ENCODE measurements at places on chromosomes 2 and 18.

GRCh38 chr2:99861376-99861760 is 281.0 kb downstream of the AFF3 start:
- no peak for DNase-seq

DNA sequence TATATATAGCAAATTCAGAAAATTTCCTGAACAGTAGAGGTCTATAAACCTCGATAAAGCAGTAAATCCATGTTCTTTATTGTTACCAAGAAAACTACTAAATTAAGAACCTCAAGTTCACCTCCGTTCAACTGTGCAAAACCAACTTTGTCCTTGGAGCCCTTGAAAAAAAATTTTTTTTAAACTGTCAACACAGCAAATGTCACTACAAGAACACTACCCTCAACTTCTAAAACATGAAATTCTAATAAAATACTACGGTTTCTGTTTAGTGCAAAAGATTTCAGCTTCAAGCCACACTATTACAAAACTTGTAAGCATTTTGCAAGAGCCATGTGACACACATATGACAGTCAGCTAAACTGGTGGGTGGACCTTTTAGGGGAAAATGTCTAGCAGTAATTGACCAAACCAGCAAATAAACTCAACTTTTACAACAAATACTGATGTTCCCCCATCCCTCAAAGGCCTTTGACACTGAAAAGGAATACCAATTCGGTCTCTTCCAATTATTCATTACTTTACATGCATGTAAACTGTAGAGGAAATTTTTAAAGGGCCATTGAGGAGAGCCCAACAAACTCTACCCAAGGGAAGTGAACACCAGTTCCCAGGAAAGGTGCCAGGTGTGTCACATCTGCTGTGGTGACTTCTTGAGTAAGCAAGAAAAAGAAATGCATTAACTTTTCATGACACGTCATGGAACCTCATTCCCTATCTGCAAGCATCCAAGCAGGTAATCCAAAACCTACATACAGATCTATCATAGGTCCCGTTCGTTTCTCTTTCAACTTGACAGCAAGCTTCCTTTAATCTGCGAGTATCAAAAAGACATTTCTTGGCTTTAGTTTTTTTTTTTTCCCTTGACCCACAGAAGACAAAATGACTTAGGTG is 1.4 kb downstream of the RAB1A start:
- DNase-seq, result no peak

DNA sequence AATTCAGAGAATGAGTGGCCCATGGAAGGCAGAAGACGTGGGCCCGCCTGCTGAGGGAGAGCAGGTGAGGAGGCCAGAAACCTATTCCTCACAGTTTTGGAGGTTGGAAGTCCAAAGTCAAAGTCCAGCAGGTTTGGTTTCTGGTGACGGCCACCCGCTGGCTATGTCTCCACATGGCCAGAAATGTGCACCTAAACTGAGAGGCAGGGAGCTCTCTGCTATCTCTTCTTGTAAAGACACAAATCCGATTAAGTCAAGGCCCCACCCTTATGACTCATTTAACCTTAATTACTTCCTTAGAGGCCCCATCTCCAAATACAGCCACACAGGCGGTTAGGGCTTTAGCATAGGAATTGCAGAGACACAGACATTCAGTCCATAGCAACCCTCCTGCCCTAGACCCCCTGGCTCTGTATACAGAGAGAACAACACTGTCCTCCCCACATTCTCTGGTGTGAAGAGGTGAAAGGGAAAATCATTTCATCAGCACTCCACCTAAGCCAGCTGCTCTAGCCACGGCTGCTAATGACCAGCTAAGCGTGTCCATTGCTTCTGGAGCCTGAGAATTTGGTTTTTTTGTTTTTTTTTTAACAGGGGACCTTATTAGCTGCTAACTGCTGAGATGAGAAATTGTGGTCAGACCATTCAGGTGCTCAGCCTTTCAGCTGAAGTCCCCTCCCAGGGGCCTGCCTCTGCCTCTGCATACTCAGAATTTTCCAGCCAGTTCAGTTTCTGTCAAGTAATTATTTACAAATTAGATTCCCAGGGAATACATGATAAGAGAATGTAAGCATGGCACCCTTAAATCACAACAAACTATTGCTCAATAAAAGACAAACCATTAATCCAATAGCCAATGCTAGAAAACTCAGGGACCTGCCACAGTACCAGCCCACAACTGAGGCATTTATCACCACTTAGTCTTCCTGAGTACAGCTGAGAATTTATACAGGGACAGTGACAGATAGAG is 368.7 kb upstream of the ID2 start:
- DNase-seq, result no peak

GRCh38 chr2:2698182-2699120 is 367.4 kb upstream of the MYT1L start:
- DNase-seq, result no peak

DNA sequence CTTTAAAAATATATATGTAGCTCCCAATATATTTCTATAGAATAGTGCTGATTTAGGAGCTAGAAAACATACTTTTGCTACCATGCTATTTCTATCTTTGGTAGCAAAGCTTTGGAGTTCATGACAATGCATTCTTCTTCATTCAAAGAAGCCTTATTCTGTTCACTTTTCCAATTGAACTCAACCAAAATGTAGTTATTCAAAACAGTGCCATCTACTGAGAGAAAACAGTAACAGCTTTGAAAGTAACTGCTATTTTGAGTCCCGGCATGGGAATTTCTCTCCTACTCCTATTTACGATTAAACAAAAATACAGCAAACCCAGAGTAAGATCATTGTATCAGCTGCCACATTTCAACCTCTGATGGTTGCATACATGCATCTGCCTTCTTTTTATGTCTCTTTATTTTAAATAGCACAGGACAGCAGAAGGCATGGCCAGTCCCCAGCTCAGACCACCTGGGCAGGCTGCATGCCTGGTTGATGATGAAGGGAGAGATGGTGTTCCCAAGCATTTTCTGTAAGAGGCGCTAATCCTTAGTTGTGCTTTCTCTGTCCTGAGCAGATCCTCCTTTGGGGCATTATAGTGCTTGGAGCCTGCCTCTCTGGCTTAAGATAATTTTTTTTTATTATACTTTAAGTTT is 69.7 kb upstream of the SULT1C3 start:
- DNase-seq, result no peak

- no peak for DNase-seq
Observed at GRCh38 chr2:157725846-157726245, 97.2 kb upstream of the ACVR1C start.

Measured in stimulated activated CD8-positive, alpha-beta memory T cell treated with anti-CD3 and anti-CD28 coated beads, Interleukin-12 subunit alpha, Interleukin-12 subunit beta, amount 100 ng/mL, for 4 hours (primary cell).